ENCODE measurements at places on chromosomes 13 and 19. TPM values are rescaled to one million over a fixed set of nuclear protein-coding genes. Genes with fewer than 3 reads are reported as not detected.

GRCh38 chr13:100957741-100958140 is 283.1 kb upstream of the TMTC4 start:
- no peak for DNase-seq

DNA sequence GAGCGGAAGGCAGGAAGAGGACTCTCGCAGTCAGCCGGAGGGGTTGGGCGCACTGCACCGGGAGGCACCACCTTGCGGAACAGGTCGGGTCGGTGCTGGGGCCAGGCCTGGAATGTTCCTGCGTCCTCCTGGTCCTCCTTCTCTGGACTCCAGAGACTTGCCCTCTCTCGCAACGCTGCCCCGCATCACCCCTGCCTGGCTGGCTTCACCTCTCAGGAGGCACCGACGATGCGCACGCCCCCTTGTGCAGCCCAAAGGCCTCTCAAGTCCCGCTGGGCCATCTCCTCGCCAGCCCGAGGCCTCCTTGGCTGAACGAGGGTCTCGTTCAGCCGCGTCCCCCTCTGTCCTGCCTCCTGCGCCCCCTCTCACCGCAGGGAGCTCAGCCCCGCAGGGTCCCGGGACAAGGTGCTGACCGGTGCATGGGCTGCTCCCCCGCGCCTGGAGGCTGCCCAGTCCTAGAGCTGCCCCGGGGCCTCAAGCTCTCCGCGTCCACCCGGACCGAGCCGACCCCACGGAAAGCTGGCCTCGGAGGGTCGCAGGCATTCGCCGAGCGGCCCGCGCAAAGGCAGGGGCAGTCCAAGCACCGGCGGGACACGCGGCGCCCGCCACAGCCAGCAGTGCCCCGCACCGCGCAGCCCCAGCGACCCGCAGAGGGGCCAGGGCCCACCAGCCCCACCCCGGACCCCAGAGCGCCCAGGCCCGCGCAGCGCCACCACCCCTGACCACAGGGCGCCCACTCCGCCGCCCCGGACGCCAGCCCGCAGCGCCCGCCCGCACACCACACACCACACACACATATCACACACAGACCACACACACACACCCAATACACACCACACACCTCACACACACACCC is 133.8 kb downstream of the CRYL1 start:
- no peak for DNase-seq

DNA sequence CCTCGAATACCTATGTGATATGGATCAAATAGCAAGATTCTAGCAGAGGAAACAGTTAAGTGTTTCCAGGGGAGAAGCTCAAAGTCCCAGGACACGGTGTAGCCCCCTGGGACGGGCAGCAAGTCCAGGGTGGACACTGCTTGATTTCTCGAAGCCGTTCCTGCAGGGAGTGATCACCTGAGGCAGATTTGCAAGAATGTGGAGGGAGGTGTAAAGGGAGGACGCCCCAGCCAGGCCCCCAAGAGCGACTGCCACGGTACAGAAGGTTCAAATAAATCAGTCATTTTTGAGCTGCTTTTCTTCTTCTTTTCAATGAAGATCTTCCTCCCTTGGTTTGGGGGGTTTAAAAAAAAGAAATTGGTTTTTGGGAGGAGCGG is 41.4 kb downstream of the KLF2 start:
- DNase-seq = no peak

The INAFM1 gene
- polyA plus RNA-seq = 3.9 TPM

- DNase-seq = no peak
Observed at GRCh38 chr19:35109395-35110112, 6.1 kb upstream of the FXYD3 start.

DNA sequence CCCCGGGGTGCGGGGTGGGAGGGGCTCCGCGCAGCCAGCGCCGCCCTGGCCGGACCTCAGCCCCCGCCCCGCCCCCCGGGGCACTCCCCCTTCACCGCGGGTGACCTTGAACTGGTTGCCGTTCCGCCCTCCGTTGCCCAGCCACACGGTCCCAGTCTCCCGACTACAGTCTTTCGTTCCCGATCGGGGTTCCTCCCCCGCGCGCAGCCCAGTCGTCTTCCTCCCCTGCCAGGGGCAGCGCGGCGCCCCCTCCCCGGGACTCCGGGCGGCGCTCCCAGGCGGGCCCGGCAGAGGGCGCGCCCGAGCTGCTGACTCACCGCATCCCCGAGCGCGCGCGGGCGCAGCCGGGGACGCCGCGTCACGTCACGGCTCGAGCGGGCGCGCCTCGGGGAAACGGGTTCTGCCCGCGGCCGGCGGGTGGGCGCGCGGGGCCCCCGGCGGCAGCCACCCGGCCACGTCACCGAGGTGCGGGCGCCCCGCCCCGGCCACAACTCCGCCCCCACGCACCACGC is 459 bp downstream of the MIDN start:
- peak; percentile 92 for DNase-seq

GRCh38 chr19:50173127-50173526 is 10.0 kb upstream of the IZUMO2 start:
- no peak for DNase-seq

The GJB6 gene
- not detected for polyA plus RNA-seq

The NTF4 gene
- polyA plus RNA-seq = not detected

The C1QTNF9B gene
- not detected for polyA plus RNA-seq

GRCh38 chr13:110561344-110562035 is at the start of gene RAB20:
Gene RAB20 (minus strand): TSS chr13:110561722. CDS start chr13:110561519, 203 bp downstream.
- DNase-seq = peak; percentile 38

The S1PR4 gene
- polyA plus RNA-seq = 344 TPM

- DNase-seq = no peak
Observed at GRCh38 chr19:22263121-22263520, 23.1 kb upstream of the ZNF729 start.
